Thyroid gland (tissue), 4 donors: ENCODE measurements at places on chromosomes 5 and 9. TPM values are rescaled to one million over a fixed set of nuclear protein-coding genes. Genes with fewer than 3 reads are reported as not detected.

Gene INSL6
- total RNA-seq: not detected

Gene SLC6A18
- total RNA-seq: not detected

Gene CFAP157
- not detected for total RNA-seq

Gene TTC39B
- total RNA-seq: 11.8 TPM

Gene WDR31
- total RNA-seq: 7.3 TPM

Gene RNF224
- total RNA-seq: 0.33 TPM

Gene PCDHA9
- 0.33 TPM for total RNA-seq

Gene CNTLN
- 11.5 TPM for total RNA-seq

Gene C5orf52
- not detected for total RNA-seq

Gene GABRG2
- not detected for total RNA-seq

Gene ZCCHC9
- total RNA-seq: 15.0 TPM

Gene INSL4
- not detected for total RNA-seq

Gene IGIP
- total RNA-seq: 25.1 TPM

Gene TRIM14
- 4.1 TPM for total RNA-seq

Gene TNC
- 21.8 TPM for total RNA-seq

Gene PIP5K1B
- total RNA-seq: 1.6 TPM

Gene TTC23L
- total RNA-seq: 7.1 TPM

Gene GPX3
- total RNA-seq: 12,549 TPM

Gene PCDHB14
- total RNA-seq: 4.2 TPM

Gene RAI14
- total RNA-seq: 23.5 TPM
